ENCODE measurements at places on chromosomes 2 and 18. TPM values are rescaled to one million over a fixed set of nuclear protein-coding genes. Genes with fewer than 3 reads are reported as not detected.

The NXPH2 gene
- 25.7 TPM for total RNA-seq

DNA sequence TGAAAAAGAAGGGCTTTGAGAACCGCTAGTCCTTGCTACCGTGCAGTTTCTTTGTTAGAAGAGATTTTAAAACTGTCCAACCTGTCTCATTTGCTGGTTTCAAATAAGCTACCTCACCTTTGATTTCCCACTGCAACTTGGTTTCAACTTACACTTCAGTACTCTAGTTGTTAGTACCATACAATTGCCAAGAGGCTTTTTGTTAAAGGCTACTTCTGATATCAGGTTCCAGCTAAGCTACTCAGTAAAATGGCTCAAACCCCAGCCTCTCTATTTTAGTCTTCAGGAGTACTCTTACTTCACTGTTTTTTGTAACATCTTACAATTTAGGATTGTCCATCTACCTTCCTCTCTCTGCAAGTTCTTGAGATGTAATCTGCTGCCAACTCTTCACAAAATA lies 91.6 kb downstream of the INO80D start:
- no peak for DNase-seq

GRCh38 chr2:7803515-7803914 lies 878.3 kb upstream of the ID2 start:
- DNase-seq, result no peak

- DNase-seq, result no peak
Observed at GRCh38 chr2:7515327-7515726, 598.1 kb downstream of the RNF144A start.

DNA sequence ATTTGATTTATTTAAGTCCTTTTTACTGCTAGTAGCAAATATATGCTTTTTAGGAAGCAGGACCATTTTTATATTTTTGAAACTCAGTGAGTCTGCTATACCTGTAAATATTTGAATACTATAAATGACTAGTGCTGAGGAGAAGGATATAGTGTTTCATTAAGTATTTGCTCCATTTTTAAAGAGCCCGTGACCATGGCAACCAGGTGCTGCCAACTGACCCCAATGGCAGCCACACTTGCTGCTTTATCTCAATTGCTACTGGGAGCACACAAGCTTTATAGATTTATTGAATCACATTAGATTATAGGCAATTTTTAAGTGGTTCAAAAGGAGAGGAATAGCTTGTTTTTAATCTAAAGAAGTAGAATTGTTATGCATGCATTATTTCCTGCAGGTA lies 142.0 kb downstream of the SCG2 start:
- DNase-seq, result no peak

The ELAC1 gene
- 11.0 TPM for total RNA-seq

GRCh38 chr2:191228861-191229260 lies 16.3 kb upstream of the MYO1B start:
- no peak for DNase-seq

The PRKD3 gene
- total RNA-seq, result 24.1 TPM

DNA sequence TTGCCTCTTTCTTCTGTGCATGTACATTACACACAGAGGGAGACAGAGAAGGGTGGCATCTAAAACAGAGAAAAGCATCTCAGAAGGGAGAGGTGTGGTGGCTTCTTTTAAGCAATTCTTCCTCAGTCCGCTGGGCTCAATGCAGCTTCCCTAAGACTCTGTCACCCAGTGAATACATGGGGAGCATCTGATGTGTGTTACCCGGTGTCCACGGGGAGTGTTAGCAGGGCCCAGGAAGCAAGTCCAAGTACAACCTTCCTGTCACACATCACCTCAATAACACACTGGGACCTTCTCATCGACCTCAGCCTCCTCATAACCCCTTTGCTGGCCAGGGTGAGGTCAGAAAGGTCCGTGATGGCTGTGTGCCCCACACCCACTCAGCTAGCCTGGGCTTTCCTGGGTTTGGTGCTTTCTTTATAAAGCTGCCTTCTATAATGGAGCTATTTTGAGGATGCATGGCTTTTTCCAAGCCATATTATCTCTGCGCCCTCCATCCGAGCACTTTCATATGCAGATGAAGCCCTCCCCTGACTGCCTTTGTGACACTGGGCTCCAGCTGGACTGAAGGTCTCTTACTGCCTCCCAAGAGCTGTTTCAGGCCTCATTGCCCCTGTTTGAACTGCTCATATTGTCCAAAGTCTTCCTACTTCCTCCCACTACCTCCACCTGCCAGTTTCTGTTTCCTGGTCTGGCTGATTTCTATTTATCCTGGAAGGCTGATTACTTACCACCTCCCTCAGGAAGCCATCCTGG lies 21.4 kb downstream of the TNFRSF11A start:
- DNase-seq, result no peak

DNA sequence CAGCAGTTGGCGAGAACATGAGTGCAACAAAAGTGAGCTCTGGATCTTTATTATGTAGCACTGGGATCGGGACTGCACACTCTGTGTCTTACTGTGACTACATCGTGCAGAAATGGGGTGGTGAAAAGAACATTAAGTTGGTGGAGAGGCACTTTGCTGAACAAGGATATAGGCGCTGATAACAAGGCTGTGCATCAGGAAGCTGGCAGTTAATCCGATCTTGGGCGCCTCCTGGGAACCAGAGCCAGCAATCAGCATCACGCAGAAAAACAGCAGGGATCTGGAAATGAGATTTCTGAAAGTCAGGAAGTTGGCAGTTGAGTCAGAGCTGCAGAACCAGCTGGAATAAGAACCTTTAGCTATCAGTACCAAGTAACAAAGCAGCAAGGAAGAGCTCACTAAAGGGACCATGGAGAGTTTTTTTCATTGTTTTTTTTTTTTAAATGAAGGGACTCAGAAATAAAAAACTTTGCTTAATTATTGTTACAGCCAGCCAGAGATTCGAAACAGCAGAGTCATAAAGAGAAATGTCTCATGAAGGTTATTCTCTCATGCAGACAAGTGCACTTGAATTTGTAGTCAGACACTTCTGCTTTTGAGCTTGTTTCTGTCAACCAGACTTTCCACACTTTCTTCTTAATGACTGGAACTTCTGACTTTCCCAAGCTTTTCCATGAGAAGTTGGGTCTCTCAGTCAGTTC lies 22.8 kb upstream of the MYO3B start:
- no peak for DNase-seq

GRCh38 chr2:9959262-9959661 lies 7.8 kb downstream of the GRHL1 start:
- no peak for DNase-seq

DNA sequence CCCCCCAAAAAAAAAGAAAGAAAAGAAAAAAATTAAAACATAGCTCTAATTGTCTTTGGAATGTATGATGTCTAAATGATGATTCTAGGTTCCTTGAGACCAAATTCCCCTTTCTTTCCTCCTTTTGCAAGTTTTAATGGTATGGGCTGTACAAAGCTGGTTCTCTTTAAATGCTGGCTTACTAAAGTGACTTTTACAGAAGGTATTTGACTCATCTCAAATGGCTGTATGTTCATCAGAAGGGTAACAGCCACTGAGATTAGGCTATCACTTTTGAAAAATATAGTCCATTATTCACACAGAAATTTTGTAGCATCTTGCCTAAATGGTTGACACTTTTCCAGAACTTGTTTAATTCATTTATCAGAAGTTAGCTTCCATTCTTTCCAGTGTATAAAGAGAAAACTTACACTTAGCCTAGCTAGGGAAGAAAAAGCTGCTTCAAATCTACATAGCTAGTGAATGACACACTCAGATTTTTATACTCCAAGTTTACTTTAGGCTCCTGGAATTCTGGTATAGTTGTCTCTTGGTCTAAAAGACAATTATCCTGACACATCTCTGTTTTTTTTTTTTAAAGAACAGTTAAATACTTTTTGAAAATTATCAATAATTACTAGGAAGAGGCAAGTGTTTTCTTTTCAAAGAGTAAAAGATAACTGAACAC lies 622.6 kb downstream of the LRP1B start:
- no peak for DNase-seq

DNA sequence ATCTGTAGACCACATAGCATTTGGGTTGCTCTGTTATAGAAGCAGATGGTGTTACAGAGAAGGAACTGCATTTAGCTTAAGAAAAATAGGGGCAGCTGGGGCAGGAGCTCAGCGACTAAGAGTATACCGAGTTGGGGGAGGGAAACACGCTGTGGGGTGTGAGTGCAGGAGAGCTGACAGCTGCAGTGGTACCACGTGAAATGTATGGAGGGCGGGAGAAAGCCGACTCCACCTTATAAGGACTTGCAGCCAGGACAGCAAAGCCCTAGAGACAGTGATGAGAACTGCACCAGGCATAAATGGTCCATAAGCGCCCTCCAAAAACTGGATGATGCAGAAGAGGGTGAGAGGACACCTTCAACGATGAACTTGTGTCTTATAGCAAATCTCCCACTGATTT lies 237.6 kb downstream of the PRKCE start:
- no peak for DNase-seq

DNA sequence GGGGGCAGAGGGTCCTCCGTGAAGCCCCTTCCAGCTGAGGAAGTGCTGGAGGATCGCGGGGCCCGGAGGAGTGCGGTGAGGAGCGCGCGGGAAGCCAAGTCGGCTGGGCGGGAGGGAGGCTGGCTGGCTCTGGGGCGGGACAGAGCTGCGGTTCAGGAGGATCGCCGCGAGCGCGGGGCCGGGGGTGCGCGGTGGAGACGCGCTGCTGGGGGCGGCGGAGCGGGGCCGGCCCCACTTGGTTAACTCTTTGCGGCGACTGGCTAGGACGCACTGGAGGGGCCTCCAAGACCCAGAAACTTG lies 464 bp downstream of the CYBRD1 start:
- peak; percentile 40 for DNase-seq

DNA sequence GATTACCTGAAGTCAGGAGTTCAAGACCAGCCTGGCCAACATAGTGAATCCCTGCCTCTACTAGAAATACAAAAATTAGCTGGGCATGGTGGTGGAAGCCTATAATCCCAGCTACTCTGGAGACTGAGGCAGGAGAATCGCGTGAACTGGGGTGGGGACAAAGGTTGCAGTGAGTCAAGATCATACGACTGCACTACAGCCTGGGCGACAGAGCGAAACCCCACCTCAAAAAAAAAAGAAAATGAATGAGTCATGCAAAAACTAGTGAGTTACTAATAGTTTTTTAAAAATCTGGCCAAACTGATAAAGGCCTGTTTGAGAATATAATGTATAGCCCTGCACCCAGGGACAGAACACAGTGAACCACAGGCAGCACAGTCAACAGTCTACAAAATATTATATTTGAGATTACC lies 17.5 kb downstream of the AFG3L2 start:
- no peak for DNase-seq

DNA sequence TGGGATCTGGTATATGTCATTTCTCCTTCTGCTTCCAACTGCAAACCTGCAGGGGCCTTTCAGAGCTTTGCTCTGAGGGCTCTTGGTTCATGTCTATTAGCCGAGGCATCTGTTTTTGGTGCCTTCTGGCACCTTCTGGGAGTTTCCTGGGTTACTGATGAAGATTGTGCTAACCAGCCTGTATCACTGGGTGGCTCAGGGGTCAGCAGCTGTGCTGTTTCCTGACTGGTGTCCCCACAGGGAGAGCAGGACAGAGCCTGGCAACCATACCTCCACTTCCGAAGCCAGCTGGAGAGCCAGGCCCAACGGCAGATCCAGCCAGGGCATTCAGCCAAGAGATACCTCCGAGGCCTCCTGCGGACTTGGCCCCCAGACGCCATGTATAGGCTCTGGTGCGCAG lies 17.5 kb downstream of the KIAA2012 start:
- no peak for DNase-seq

The SF3B1 gene
- 250 TPM for total RNA-seq

GRCh38 chr18:46426021-46426678 lies 230.9 kb downstream of the LOXHD1 start:
- no peak for DNase-seq

The NAT8 gene
- not detected for total RNA-seq

DNA sequence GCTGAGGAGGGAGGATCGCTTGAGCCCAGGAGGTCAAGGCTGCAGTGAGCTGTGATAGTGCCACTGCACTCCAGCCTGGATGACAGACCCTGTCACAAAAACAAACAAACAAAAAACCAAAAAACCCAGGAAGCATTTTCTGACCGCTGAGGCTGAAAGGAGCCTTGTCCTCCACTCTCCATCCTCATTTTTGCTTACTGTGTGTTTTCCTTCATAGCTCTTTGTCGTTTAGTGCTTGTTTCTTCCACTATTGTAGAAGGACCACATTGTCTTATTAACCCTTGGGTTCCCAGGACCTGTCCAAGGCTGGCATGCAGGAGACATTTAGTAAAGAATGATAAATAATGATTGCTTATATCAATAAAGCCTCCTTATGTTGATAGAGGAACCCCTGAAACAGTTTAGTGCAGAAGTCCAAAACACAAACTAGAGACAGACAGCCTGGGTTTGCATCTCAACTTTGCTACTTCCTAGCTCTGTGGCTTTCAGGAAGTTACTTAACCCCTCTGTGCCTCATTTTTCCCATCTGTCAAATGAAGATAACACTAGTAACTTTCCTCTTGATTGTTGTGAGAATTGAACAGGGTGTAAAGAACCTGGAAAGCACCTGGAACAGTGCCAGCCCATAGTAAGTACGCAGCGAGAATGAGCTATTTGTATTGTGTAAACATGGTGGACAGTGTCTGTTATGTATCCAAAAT lies 126.0 kb downstream of the LPIN1 start:
- no peak for DNase-seq

DNA sequence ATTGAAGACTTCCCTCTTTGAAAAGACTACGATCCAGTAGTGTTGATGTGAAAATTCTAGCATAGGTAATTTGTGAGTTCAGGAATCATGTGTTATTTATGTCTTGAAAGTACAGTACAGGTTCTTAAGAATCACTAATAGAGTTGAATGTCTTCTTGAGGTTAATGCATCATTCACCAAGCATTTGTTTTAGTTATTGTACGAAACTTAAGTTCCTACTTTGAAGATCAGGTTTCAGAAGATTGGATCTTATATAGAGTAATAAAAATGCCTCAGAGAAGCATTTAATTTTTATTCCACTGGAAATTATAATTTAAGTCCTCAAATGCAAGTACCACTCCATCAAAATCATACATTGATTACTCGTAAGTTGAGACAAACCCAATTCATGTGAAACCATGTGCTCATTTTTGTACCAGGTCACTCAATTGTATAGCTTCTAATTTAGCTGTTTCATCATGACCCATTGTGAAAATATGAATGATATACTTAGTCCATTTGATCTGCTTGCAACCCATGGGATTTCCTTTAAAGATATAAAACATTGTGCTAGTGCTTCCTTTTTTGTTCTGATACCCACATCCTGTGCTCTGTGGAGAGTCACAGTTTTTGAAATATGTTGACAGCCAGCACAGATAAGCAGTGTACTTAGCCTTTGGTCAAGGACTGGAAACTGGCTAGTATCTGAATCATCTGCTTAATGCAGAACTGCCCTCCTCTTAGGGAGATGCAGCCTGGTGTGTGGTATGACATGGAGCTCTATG lies 22.5 kb upstream of the RAB27B start:
- DNase-seq, result no peak

DNA sequence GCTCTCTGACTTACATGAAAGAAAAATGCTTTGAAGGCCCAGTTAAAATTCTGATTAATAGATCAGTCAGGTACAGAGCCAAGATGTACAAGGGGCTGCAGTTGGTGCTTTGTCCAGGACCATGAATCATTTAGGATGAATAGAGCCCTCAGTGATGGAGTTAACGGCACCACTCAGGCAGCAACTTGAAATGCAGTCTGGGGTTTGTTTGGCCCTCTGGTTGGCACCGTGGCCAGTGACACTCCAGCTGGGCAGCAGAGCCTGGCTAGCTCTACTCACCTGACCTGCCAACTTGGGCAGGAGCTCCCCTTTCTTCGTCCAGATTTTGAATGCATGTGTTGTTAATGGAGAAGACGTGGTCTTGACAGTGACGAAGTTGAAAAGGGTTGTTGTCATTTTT lies 493.0 kb upstream of the ACVR2A start:
- DNase-seq, result no peak

The GPBAR1 gene
- total RNA-seq, result not detected
